ENCODE measurements at places on chromosomes 3 and 15.

- DNase-seq: no peak
Measured at GRCh38 chr3:194399874-194400411, 877 bp upstream of the GP5 start.

GRCh38 chr3:49609815-49610214, 55.5 kb downstream of the BSN start:
- DNase-seq: no peak

GRCh38 chr15:77032052-77032646, 37.2 kb downstream of the PSTPIP1 start:
- peak; percentile 1 for DNase-seq

- DNase-seq: no peak
Measured at GRCh38 chr3:45599984-45600650, 5.6 kb downstream of the LIMD1 start.

- no peak for DNase-seq
Measured at GRCh38 chr3:5891711-5892110, 704.2 kb downstream of the EDEM1 start.

DNA sequence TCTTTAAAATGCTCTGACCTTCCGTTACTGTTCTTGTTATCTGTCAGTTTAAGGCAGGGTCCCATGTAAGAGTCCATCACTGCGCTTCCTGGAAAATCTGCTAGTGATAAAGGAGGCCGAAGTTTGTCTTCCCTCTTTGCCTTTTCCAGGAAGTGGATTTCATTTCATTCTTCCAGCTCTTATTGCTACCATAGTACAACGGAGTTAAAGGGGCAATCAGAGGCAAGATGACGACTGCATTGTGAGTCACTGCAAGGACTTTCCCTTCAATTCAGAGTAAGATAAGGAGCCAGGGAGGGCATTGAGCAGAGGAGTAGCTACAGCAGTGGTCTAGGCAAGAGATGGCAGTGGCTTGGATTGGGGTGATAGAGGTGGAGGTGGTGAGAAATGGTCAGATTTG, 17.2 kb upstream of the DET1 start:
- no peak for DNase-seq

GRCh38 chr3:170155604-170156003, 25.9 kb downstream of the PHC3 start:
- no peak for DNase-seq

DNA sequence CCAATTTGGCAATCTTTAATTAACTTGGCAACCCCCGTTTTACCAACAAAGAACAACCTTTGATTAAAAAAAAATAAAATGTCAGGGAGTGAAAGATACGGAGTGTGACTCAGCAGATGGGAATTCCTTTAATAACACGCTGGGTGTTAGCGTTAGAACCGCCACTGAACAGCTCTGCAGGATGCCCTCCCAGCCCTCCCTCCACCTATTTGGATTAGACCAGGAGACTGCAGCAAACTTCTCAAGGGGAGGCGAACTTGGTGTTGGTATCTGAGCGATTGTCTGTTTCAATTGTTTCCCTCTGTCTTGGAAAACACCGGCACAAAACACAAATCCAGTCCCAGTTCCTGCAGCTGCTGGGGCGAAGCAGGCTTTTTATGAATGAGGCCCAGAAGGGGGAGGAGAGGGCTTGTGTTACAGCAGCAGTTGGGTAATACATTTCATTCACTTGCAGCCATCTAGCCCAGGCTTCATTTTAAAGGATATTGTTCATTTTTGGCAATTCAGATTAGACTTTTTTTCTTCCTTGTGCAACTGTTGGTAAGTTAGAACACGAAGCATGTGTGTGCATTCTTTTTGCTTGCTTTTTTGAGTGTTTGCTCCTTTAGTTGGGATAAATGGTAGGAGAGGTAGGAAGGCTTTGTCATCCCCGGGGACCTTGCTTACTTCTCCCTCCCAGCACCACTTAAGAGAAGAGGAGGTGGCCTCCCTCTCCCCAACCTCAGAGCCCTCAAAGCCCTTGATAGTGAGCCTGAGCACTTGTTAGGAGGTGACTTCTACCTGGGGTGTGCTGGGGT, 152.3 kb downstream of the IGF1R start:
- no peak for DNase-seq

DNA sequence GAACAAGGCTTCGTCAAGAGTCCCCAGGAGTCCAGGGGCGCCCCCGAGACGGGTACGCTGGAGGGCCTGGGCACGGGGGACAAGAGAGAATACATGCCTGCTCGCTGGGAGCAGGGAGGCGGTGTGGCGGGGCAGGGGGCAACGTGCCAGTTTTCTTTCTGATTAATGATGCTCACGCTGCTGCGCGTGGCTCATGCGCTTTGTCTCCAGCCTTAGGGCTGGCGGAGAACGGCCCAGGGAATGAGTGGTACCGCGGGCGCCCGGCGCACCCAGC, 408 bp upstream of the ARPP21 start:
- DNase-seq: no peak

DNA sequence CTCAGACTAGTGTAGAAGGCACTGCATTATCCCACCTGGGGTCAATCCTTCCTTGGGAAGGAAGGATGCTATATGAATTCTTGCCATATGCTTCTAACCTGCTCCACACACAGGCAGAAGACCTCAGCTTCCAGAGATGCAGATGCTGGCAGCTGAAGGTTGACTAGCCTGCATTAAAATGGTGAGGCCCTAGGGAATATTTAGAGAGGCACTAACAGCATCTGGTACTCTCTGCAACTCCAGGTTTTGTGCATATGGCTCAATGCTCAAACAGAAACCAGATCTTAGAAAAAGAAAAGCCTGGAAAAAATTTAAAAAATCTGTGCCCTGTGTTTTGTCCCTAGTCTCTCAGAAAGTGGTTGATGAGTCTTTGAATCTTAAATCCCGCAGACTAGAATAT, 56.0 kb upstream of the MYRIP start:
- DNase-seq: no peak

- no peak for DNase-seq
Measured at GRCh38 chr15:29044503-29044901, 158.7 kb downstream of the APBA2 start.

DNA sequence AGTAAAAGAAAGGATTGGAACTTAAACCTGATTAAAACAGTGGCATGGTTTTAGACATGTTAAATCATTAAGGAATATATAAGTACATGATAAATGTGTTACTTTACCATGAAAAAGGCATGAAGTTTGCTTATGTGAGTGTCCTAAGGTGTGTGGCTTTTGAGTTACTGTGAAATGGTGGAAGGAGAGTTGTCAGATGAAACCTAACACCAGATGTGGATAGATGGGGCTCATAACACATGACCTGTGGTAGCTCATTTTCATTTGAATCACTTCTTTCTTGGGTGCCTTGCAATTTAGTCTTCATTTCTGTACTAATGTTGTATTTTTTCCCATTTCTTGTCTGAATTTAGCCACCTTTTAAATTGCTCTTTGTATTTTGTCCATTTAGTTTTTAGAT, 13.0 kb downstream of the MEF2A start:
- DNase-seq: no peak

GRCh38 chr3:119663885-119664284, 3.5 kb upstream of the POPDC2 start:
- no peak for DNase-seq

- DNase-seq: no peak
Measured at GRCh38 chr3:19206540-19206939, 58.2 kb downstream of the KCNH8 start.

DNA sequence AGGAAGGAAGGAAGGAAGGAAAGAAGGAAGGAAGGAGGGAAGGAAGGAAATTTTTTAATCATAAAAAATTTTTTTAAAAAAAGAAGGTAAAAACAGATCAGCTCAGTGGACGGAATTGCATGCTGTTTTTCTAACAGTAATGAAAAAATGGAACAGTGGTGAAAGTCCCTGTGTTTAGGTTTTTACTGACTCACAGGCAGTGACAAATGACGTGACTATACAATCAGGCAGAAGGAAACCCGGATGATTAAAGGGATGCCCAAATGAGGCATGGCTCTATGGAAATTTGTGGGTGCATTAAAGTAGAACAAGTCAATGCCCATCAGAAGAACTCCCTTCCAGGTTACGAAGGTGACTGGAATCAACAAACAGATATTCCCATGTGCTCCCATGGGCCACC, 135.0 kb downstream of the IMPG2 start:
- no peak for DNase-seq

- DNase-seq: no peak
Measured at GRCh38 chr3:181623924-181624694, 87.6 kb upstream of the SOX2 start.

GRCh38 chr15:91304786-91305185, 204.7 kb downstream of the SV2B start:
- DNase-seq: no peak

DNA sequence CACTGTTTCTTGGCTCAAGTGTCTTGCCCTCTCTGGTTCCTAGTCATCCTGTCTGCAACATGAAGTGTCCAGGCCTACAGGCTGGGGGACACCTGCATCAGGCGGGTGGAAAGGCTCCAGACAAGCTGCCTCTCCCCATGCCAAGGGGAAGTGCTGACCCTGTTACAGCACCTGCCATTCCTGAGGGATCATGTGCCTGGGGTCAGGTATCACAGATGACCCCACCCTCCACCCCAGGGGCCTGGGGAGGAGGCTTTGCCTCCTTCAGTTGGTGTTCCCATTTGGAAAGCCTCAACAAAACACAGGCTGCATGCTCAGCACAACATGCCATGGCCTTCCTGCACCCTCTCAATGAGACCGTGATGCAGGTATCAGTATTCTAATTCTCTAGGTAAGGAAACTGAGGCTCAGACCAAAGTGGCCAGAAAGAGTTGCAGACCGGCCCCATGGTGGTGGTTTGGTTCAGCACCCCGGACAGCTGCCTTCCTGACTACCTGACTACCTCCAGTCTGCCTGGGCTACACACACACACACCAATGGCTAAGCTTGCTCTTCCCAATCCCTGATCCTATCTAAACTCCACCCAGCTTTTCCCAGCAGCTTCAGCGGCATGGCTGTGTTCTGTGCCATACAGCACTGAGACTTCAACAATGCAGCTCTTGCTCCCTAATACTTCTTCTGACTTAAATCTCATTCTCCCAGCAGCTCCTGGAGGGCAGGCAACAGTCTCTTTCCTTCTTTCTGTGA, 69.7 kb upstream of the LINGO1 start:
- no peak for DNase-seq

DNA sequence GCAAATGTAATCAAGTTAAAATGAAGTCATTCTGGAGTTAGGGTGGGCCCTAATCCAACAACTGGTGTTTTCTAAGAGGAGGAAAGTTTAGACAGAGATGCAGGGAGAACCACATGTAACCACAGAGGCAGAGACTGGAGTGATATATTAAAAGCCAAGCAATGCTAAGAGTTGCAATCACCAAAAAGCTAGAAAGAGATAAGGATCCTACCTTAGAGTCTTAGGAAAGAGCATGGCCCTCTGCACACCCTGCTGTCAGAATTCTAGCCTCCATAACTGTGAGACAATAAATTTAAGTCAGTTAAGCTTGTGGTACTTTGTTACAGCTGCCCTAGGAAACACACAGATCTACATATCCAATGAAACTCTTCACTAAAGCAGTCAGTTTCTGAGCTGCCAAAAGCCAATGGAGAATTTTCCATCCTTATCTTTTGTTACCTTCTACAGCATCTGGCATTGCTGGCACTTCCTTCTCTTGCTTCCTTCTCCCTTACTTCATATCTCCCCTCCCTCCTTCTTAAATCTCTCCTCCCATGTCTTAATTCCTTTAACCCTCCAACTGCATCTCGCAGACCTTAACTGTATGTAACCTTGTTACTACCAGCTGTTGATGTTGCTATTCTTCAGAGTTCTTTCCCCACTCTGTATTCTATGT, 11.2 kb downstream of the DCBLD2 start:
- DNase-seq: no peak

GRCh38 chr15:52737720-52738119, 52.4 kb downstream of the ONECUT1 start:
- no peak for DNase-seq

DNA sequence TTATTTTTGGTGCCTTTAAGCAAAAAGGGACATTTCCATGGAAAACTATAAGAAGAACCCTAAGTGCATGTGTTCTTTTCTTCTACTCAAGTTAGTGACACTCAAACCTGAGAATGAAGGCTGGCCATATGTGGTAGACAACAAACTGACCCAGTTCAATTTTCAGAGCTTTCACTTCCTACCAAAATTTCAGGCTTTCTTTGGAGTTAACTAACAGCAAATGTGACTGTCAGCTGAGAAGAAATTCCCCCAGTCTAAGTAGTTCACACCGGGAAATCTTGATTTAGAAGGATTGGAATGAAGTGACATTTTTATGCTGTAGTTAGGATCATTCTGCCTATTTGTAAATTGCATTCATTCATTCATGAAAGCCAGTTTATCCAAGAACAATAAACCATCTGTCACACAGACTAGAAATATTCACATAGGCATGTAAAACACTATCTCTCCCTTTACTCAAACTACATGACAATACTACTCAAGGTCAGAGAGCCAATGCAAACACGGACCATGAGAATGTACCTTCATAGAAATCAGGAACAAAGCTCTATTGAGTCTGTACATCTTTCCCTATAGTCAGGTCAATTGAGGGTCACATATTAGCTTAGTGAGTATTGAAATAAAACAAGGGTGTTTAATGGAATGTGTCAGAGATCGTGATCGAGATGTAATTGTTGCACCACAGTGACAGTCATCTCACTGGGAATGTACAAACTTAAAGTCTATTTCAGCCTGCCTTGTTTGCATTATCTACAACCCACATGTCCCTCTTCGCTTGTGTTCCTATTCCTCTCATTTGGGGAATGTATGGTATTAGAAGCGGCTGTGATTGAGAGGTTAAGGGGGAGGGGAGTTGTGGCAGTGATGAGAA, 113.8 kb upstream of the TGFBR2 start:
- no peak for DNase-seq

- DNase-seq: no peak
Measured at GRCh38 chr15:57751177-57751800, 44.8 kb downstream of the POLR2M start.

GRCh38 chr3:21672303-21672702, 78.7 kb downstream of the ZNF385D start:
- no peak for DNase-seq

DNA sequence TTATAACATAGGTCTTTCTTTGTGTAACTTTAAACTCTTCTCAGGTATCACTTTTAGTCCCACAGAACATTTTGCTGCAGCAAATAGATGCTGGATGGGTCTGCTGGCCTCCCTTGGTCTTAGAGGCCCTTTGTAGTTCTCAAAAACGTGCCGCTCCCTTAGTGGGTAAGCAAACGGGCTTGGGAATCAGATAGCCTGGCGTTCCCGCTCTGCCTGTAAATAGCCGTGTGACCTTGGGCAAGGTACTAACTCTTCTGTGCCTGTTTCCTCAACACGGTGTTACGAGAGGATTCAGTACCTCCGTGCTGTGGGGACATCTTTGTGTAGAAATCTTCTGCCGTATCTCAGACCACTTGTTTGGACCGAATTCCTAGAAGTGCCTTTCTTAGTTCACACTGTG, 64.4 kb downstream of the DNAJB8 start:
- no peak for DNase-seq

GRCh38 chr3:46903341-46904302, 26.1 kb downstream of the PTH1R start:
- DNase-seq: no peak
